ENCODE measurements at places on chromosomes 11 and 22. TPM values are rescaled to one million over a fixed set of nuclear protein-coding genes. Genes with fewer than 3 reads are reported as not detected.
A peak's percentile ranks its signal among the peaks of the same experiment; 100 is the strongest.

DNA sequence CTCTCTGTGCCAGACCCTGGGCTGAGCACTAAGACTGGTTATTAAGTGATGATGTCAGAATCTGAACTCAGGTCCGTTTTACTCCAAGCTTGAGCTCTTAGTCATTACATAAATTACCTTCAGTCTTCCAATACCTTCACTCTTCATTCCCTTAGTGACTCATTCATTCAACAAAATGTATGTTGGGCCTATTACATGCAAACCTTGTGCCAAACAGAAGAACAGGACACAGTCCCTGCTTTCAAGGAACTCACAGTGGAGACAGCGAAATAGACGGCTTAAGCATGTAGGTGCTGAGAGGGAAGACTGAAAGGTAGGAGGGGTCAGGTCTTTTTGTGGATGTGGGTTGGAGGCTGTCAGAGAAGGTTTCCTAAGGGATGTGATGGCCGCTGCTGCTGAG is 3.3 kb downstream of the KCTD14 start:
- H3K4me1 ChIP-seq, result peaks cover 6% of the 10 kb centered on the region
- no peaks in the 10 kb centered on the region for H3K36me3 ChIP-seq
- no peak overlapping the region for H3K27ac ChIP-seq

DNA sequence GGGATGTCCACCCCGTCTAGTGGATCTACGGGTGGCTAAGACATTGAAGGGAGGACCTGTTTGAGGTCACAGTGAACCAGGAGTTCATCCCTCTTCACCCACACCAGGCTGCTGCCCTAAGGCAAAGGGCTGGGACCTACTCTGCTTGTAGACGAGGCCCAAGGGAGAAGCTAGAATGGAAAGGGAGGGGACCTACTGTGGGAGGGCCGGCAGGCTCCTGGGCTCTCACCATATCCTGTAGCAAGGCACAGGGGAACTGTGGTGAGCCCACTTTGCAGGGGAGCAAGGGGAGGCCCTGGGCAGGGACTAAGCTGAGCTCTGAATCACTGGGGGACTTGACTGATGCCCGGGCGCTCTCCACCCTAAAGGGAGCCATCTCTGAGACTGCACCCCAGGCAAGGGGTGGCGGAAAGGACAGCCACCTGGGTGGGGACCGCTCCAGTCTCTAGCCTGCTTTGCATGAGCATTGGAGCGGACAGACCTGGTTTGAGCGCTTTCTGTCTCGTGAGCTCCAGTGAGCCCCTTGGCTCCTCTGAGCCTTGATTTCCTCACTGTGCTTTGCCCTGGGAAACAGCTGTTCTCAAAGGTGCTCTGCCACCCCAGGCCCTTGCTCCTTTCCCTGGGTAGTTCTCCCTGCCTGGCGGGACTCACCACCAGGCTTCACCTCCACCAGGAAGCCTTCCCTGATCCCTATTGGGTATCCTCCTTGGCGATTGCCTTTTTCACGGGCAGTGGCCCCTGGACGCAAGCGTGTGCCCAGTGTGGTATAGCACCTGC is 24.2 kb downstream of the PARVG start:
- H3K27ac ChIP-seq, result no peak overlapping the region
- H3K4me1 ChIP-seq, result peaks cover 11% of the 10 kb centered on the region
- no peak for DNase-seq
- H3K36me3 ChIP-seq, result peaks cover 29% of the 10 kb centered on the region
- H3K4me3 ChIP-seq, result no peak overlapping the region

DNA sequence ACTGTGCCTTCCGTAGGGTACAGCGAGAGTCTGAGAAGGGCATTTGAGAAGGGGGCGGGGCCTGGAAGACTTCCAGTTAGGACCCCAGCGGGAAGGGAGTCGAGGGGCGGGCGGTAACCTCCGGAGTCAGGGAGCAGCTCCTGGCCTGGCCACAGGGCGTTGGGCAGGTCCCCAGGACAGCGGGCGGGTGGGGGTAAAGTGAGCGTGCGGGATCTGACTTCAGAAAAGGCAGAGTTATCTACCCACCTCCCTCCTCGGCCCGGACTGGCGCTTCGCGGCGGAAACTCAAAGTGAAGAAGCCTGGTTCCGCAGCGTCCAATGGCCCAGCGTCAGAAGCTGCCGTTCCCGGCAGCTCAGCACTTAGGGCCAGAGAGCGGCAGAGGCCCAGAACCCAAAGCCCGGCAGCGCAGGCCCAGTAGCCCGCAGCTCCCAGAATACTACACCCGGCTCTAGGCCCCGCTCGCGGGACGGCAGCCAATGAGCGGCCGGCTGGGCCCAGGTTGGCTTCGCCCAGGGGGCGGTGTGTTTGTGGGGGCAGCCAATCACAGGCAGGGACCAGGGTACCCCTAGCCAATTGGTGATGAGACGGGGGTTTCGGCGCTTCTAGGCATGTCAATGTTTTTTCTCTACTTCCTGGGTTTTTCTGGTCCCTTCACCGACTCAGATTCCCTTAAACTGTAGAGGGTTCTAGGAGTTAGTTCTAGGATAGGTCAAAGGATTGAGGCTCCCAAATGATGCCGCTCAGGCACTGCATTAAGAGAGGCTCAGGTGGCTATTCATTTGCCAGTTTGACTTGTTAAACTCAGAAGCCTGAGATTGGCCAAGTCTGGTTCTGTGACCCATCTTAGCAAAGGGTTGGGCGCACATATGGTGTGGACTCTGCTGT is at the start of gene TRIM68:
TSS of gene TRIM68 (minus strand) at position 451 of the 886 bp plus-strand sequence. CDS start 2,727 bp downstream, outside the sequence.
- peak; percentile 98 for DNase-seq
- peaks cover 30% of the 10 kb centered on the region for H3K4me1 ChIP-seq
- H3K4me3 ChIP-seq, result peak within 1 kb of the TSS; percentile 89
- H3K27ac ChIP-seq, result peak within 1 kb of the TSS; percentile 91

DNA sequence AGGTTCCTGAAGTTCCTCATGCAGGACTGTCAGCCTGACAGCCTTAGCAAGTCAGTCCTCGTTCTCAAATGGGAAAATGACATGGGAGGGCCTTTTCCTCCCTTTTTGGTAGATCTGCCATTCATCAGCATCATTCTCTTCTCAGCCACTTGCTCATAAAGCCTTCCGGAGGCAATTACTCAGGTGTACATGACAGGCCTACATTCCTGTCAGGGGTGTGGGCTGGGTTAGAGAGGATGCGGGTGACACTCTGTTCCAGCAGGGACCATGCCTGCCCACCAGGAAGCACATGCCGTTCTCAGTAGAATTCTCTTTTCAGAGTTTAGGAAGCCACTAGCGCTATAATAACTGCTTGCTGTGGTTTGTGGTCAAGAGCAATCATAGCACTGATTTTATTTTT is 24.2 kb upstream of the ANKK1 start:
- no peak overlapping the region for H3K4me3 ChIP-seq
- H3K27ac ChIP-seq, result no peak overlapping the region
- DNase-seq, result no peak
- peaks cover 4% of the 10 kb centered on the region for H3K4me1 ChIP-seq

- no peak overlapping the region for H3K4me3 ChIP-seq
- peaks cover 4% of the 10 kb centered on the region for H3K36me3 ChIP-seq
- no peak overlapping the region for H3K27ac ChIP-seq
- no peak for DNase-seq
These were observed 98.2 kb upstream of the CRYBB3 start for GRCh38 chr22:25101501-25101900.

DNA sequence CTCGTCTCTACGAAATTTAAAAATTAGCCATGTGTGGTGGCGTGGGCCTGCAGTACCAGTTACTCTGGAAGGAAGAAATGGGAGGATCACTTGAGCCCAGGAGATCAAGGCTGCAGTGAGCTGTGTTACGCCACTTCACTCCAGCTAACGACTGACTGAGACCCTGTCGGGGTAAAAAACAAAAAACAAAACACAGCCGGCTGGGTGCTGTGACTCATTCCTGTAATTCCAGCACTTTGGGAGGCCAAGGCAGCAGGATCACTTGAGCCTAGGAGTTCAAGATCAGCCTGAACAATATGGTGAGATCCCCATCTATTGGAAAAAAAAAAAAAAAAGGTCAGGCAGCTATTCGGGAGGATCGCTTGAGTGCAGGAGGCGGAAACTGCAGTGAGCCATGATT is 2.4 kb downstream of the PAFAH1B2 start:
- peak overlapping the region; percentile 97 for H3K4me3 ChIP-seq
- H3K27me3 ChIP-seq, result peaks cover 5% of the 10 kb centered on the region
- H3K36me3 ChIP-seq, result peaks cover 36% of the 10 kb centered on the region
- peaks cover 32% of the 10 kb centered on the region for H3K4me1 ChIP-seq
- DNase-seq, result no peak
- no peak overlapping the region for H3K27ac ChIP-seq

GRCh38 chr11:96199563-96200025 is 143.4 kb downstream of the MAML2 start:
- peaks cover 30% of the 10 kb centered on the region for H3K36me3 ChIP-seq
- H3K4me3 ChIP-seq, result peak overlapping the region; percentile 47
- peaks cover 60% of the 10 kb centered on the region for H3K4me1 ChIP-seq
- H3K27ac ChIP-seq, result peak overlapping the region; percentile 81

GRCh38 chr11:18366286-18366685 is 28.1 kb upstream of the LDHA start:
- H3K27me3 ChIP-seq, result no peaks in the 10 kb centered on the region
- H3K4me3 ChIP-seq, result no peak overlapping the region
- DNase-seq, result no peak
- peaks cover 48% of the 10 kb centered on the region for H3K36me3 ChIP-seq
- H3K4me1 ChIP-seq, result peaks cover 9% of the 10 kb centered on the region
- H3K27ac ChIP-seq, result no peak overlapping the region

- H3K27me3 ChIP-seq, result no peaks in the 10 kb centered on the region
- H3K36me3 ChIP-seq, result peaks cover 23% of the 10 kb centered on the region
- DNase-seq, result peak; percentile 84
- peak overlapping the region; percentile 67 for H3K27ac ChIP-seq
These were observed 30.8 kb downstream of the MARK2 start for GRCh38 chr11:63869683-63870082.

DNA sequence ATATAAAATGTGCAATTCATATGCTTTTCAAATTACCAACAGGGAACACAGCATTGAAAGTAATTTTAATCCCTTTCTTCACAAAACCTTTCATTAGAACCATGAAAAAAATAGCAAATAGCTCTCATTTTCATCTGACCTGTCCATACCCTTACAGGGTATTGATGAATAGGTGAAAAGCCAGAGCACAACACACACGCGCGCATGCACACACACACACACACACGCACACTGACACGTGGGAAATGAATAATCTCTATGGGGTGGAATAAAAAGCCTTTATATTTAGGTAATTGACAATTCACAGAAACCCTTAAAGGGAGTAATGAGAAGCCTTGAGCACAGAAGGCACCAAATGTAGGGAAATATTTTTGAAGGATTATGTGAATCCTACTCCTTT is 76.2 kb upstream of the POU2AF2 start:
- no peaks in the 10 kb centered on the region for H3K36me3 ChIP-seq
- no peak overlapping the region for H3K27ac ChIP-seq
- no peak overlapping the region for H3K4me3 ChIP-seq
- H3K4me1 ChIP-seq, result no peaks in the 10 kb centered on the region

- DNase-seq, result peak; percentile 94
- H3K4me3 ChIP-seq, result no peak overlapping the region
- H3K36me3 ChIP-seq, result no peaks in the 10 kb centered on the region
- H3K27me3 ChIP-seq, result peaks cover 31% of the 10 kb centered on the region
- peaks cover 14% of the 10 kb centered on the region for H3K4me1 ChIP-seq
- H3K27ac ChIP-seq, result no peak overlapping the region
These were observed 3.4 kb upstream of the IGLL5 start for GRCh38 chr22:22884010-22884887.

- no peak overlapping the region for H3K27ac ChIP-seq
- no peaks in the 10 kb centered on the region for H3K27me3 ChIP-seq
- H3K36me3 ChIP-seq, result no peaks in the 10 kb centered on the region
- no peaks in the 10 kb centered on the region for H3K4me1 ChIP-seq
These were observed 203.7 kb downstream of the PGR start for GRCh38 chr11:100925935-100926334.

DNA sequence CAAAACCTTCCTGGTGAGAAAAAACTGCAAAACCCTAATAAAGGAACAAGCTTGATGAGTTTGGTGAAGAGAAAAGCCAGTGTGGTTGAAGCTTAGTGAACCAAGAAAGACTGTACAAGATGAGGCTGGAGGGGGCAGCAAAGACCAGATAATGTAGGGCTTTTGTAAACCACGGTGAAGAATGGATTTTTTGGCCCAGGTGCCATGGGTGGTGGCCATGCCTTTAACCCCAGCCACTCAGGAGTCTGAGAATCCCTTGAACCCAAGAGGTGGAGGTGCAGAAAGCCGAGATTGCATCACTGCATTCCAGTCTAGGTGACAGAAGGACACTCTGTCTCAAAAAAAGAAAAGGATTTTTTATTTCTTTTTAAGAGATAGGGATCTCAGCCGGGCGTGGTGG is 5.0 kb upstream of the ZDHHC5 start:
- no peak overlapping the region for H3K27ac ChIP-seq
- DNase-seq, result peak; percentile 68
- H3K4me3 ChIP-seq, result no peak overlapping the region
- H3K27me3 ChIP-seq, result no peaks in the 10 kb centered on the region
- H3K36me3 ChIP-seq, result peaks cover 36% of the 10 kb centered on the region

GRCh38 chr22:29128891-29129807 is 56.3 kb downstream of the KREMEN1 start:
- H3K27ac ChIP-seq, result no peak overlapping the region
- peaks cover 11% of the 10 kb centered on the region for H3K27me3 ChIP-seq
- H3K4me1 ChIP-seq, result no peaks in the 10 kb centered on the region
- no peaks in the 10 kb centered on the region for H3K36me3 ChIP-seq

DNA sequence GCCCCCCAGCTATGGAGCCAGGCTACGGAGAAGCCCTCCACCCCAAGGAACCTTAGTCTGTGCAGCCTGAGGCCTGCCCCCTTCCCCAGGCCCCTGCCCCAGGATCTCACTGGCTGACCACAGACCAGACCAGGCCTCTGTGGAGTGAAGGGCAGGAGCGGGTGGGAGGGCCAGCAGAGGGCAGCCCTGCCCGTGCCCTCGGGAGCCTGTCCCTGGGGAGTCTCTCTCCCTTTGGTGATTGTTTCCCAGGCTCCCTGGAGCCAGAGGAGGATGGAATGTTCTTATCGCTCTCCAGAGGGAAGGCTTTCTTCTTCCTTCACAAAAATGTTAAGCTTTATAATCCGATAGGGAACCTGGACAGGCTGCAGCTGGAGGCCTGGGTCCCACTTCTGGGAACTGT is 455.3 kb downstream of the SOX6 start:
- H3K27ac ChIP-seq, result no peak overlapping the region
- no peak for DNase-seq
- H3K4me3 ChIP-seq, result no peak overlapping the region
- H3K36me3 ChIP-seq, result no peaks in the 10 kb centered on the region
- H3K4me1 ChIP-seq, result no peaks in the 10 kb centered on the region

- H3K4me3 ChIP-seq, result no peak overlapping the region
- H3K36me3 ChIP-seq, result peaks cover 47% of the 10 kb centered on the region
- DNase-seq, result no peak
- peaks cover 35% of the 10 kb centered on the region for H3K4me1 ChIP-seq
- H3K27me3 ChIP-seq, result no peaks in the 10 kb centered on the region
- H3K27ac ChIP-seq, result no peak overlapping the region
These were observed 4.7 kb downstream of the TRIM44 start for GRCh38 chr11:35667257-35667656.

GRCh38 chr11:106477776-106478175 is 400.3 kb downstream of the AASDHPPT start:
- H3K36me3 ChIP-seq, result no peaks in the 10 kb centered on the region
- H3K4me1 ChIP-seq, result no peaks in the 10 kb centered on the region
- DNase-seq, result no peak
- H3K27me3 ChIP-seq, result no peaks in the 10 kb centered on the region
- no peak overlapping the region for H3K4me3 ChIP-seq

GRCh38 chr11:44804449-44805437 is 78.0 kb downstream of the TSPAN18 start:
- no peaks in the 10 kb centered on the region for H3K4me1 ChIP-seq
- peaks cover 7% of the 10 kb centered on the region for H3K27me3 ChIP-seq
- no peak overlapping the region for H3K4me3 ChIP-seq
- H3K36me3 ChIP-seq, result no peaks in the 10 kb centered on the region
- no peak overlapping the region for H3K27ac ChIP-seq

TMEM25 gene
- total RNA-seq, result 14.1 TPM

LMNTD2 gene
- 0.47 TPM for total RNA-seq

GANAB gene
- 251 TPM for total RNA-seq

MAFF gene
- total RNA-seq, result 12.6 TPM

SERPIND1 gene
- not detected for total RNA-seq

OR5P2 gene
- total RNA-seq, result not detected

PLAAT4 gene
- 12.2 TPM for total RNA-seq

All from activated CD4-positive, alpha-beta T cell treated with anti-CD3 and anti-CD28 coated beads, Interleukin-2, amount 10 ng/mL, durations not matched to agents 24 days and 14 days (primary cell).